Activated naive CD8-positive, alpha-beta T cell treated with anti-CD3 and anti-CD28 coated beads, Interleukin-2, amount 50 U/mL, for 16 hours (primary cell): ENCODE measurements at places on chromosomes 2 and 18.

- DNase-seq: no peak
These were observed 82.0 kb downstream of the CTAGE1 start for GRCh38 chr18:22335731-22336198.

- DNase-seq: no peak
These were observed 555.5 kb upstream of the TNP1 start for GRCh38 chr2:217415316-217415715.

GRCh38 chr2:81672516-81672915 is 1368.0 kb upstream of the LRRTM1 start:
- DNase-seq: no peak

- DNase-seq: no peak
These were observed 83.4 kb downstream of the TTN start for GRCh38 chr2:178723786-178724346.

- no peak for DNase-seq
These were observed 2.6 kb downstream of the IL18RAP start for GRCh38 chr2:102425441-102426132.

- DNase-seq: no peak
These were observed 1371.2 kb downstream of the LRP1B start for GRCh38 chr2:140759426-140760156.

DNA sequence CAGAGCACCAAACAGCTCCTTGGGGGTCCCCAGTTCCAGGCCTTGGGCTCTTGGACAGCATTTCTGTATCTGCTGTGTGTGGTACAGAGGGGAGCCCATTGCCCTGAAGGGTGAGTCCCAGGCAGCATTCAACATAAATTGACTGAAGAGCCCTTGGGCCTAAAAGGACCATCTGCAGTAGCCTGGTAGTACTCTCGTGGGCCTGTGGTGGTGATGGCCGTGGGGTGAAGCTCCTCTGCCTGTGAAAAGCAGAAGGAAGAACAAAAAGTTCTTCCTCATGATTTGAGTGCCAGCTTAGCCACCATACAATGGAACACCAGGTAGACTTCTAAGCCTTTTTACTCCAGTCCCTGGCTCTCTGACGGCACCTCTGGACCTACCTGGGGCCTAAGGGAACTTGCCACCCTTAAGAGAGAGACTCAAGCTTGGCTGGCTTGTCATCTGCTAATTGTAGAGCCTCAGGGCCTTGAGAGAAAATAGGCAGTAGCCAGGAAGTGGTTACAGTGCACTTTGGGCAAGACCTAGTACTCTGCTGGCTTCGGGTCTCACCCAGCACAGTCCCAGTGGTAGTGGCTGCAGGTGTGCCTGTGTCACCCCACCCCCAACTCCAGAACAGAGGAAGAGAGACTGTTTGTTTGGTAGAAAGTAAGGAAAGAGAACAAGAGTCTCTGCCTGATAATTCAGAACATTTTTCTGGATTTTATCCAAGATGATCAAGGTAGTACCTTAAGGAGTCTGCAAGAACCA is 84.6 kb upstream of the CERS6 start:
- DNase-seq: no peak

GRCh38 chr2:17719562-17720371 is 33.8 kb downstream of the SMC6 start:
- no peak for DNase-seq

DNA sequence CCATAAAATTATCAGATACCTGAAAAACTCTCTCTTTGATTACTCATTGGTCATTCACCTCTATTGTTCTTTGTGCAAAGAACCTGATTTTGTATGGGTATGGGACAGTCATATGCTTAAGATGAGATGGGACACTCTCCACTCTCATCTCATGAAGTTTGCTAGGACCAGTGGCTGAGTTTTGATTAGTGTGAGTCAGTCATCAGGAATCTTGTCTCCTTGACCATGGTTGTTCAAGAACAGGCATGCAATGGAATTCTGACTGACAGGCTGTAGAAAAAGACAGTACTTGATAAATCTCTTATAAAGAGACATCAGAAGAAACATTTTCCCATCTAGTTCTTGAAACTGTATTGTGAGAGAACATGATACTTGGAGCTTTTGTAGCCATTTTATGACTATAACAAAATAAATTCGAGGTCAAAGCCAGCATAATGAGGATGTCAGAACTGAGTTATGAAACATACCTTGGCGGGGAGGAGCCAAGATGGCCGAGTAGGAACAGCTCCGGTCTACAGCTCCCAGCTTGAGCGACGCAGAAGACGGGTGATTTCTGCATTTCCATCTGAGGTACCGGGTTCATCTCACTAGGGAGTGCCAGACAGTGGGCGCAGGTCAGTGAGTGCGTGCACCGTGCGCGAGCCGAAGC is 367.0 kb downstream of the NR4A2 start:
- DNase-seq: no peak

- no peak for DNase-seq
These were observed 94.6 kb upstream of the LGALSL start for GRCh38 chr2:64359171-64359891.

DNA sequence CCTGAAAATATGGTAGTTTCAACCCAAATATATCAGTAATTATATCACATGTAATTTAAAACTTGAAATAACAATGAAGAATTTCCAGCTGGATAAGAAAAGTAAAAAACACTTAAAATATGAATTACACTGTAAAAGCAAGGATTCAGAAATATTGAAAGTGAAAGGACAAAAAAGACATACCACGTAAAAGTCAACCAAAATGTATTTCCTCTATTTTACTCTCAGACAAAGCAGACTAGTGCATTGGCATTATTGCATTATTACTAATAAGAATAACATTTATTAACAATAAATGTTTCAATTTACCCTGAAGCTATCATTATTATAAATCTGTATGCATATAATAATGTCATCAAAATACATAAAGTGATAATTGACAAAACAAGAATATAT is 445.1 kb upstream of the TRIB2 start:
- no peak for DNase-seq

DNA sequence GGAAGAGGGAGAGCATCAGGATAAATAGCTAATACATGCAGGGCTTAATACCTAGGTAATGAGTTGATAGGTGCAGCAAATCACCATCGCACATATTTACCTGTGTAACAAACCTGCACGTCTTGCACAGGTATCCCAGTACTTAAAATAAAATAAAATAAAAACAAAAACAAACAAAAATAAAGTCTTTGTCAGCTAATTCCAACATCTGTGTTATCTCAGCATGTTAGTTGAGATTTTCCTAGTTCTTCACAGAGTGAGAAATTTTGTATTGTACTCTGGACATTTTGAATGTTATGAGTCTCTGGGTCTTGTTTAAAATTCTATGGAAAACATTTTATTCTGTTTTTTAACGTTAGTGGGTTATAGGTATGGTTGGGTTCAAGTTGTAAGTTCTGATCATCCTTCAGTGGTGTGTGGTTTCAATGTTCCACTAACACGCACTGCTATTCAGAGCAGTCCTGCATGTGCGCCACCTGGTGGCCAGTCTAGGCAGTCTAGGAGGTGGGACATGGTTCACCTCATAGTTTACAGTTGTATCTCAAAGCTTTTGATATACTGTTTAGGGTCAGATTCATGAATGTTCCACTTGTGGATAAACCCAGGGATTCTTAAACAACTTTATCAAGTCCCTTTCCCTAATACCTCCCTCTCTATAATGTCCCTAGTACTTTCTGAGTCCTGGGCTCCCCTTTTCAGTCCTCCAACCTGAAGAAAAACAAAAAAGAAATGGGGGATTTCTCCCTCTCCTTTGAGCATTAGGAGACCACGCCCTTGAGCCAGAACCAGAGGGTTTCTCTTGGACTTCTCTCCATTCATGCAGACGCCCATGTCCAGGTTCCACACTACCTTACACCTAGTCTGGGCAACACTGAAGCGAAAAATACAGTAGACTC is 213.4 kb upstream of the GATA6 start:
- DNase-seq: peak; percentile 56

DNA sequence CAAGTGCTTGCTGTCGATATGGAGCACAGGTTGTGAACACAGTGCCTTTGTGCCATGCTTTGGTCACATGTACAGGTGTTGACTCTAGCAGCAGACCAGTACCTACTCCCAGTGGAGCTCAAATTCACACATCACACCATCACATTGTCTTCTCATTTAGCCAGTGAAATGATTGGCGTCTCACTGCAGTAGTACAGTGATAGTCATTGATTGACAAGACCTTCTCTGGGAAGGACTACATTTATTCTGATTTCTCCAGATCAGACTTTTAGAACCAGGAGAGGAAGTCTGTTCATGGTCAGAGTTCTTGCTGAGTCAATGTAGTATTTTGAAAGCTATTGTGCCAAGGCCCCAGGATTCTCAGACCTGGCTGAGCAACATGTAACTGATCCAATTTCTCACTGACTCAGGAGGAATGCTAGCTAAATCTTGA is 75.2 kb downstream of the FMNL2 start:
- no peak for DNase-seq
